ENCODE measurements at places on chromosomes 3 and 15.

DNA sequence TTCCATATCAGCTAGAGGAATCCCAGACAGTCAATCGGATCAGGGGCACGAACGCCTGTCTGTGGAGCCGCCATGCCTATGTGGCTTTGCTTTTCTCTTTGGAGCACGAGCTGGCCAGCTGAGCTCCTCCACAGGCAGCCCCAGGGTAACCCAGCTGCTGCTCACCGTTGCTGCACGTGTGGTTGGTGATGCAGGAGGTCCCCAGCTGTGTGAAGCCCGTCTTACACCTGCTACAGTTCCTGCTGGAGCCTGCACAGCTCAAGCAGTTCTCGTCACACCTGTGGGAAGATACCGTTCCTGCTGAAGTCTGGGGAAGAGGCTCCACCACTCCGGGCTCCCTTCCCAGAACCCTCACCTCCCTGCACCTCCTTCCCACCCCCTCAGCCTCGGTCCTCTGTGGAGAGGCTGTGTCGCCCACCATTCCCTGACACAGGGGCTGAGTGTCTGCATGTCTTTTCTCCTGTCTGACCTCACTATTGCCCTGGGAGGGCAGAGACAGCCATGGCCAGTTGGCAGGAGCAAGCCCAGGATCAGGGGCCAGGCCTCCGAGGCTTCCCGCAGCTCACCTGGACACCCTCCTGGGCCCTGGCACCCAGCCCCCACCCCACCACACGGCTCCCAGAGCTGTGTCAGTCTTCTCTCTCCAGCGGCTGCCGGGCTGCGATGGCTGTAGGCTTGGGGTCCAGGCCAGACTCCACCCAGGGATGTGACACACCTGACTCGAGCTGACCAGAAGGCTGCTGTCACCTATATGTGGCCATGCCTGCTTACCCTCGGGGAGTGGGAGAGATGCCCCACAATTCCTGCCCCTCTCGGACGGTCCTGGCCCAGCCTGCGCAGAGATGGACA lies 12.2 kb upstream of the SNRPA1 start:
- DNase-seq, result no peak

DNA sequence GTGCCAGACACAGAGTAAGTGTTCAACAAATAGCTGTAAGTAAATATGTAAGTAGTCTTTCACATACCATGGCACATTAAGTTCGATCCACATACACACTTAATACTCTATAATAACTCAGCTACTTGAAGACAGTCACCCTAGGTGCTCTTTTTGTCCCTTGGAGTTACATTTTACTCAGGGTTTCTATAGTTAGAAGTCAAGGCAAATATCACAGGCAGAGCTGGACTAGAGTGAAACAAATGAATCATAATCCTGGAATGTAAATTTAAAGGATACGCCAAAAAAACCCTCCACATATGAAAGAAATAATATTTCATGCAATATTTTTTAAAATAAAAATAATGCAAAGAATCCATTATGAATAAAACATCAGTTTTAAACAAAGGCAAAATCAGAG lies 461.8 kb downstream of the MAGI1 start:
- no peak for DNase-seq

GRCh38 chr3:151226825-151227224 lies 23.8 kb upstream of the GPR171 start:
- DNase-seq, result no peak

- no peak for DNase-seq
Observed at GRCh38 chr15:59352189-59352588, 20.5 kb downstream of the MYO1E start.

- DNase-seq, result no peak
Observed at GRCh38 chr3:175200391-175201095, 341.4 kb downstream of the NAALADL2 start.

- DNase-seq, result no peak
Observed at GRCh38 chr3:49793486-49794085, 6.1 kb downstream of the CDHR4 start.

DNA sequence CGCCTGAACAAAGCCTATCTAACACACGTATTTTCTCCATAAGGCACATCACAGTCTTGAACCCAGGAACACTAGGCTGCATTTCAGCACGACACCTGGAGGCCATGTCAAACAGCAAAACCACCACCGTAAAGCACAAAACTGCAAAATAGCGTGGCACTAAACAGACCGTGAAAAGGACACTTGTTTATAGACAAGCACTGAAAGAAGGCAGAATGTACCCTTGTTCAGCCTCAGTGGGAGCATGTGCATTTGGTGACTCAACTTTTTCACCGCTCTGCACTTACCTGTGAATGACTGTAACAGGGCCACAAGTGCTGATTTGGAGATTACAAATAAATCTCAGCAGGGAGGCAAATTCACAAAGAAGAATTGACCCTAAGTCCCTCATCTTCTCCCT lies 80.8 kb downstream of the ISG20 start:
- no peak for DNase-seq

GRCh38 chr3:30311781-30312180 lies 294.6 kb upstream of the TGFBR2 start:
- DNase-seq, result no peak

GRCh38 chr15:40582726-40583246 lies 11.3 kb upstream of the KNL1 start:
- no peak for DNase-seq

DNA sequence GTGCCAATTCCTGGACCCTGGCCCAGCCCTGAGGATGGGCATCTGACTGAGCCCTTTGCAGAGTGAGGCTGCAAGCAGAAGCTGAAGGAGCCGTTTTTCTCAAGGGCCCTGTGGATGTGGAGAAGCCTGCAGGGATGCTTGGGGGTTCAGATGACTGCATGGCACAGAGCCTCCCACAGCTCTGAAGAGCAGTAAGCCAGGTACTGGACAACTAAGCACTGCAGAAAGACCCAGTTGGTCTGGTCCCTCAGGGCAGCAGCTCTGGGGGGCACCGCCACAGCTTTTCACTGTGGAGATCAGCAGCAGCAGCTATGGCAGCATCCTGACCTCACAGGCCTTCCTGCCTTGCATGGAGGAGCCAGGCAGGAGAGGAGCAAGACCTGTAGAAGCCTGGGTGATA lies 67.6 kb downstream of the CRYGS start:
- DNase-seq, result no peak

DNA sequence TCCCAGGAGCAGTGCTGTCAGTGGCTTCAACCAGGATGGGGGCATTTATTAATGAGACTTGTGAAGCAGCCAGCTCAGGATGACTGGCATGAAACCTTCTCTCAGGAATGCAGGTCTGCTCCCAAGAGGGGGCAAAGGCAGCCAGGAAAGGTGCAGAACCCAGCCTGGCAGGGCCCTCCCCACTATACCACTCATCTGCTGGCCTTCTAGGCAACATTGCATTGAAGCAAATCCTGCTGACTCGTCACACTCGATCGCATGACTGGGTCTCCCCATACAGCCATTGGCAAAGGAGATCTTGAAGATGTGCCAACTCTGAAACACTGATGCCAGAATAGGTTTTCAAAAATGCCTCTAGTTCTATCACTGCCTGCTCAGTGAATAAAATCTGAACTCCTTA lies 65.7 kb upstream of the CMTM7 start:
- no peak for DNase-seq

Data from CD4-positive, alpha-beta memory T cell (primary cell).